SK-MEL-5 (cell line): ENCODE measurements at places on chromosomes 5 and 9.
A peak's percentile ranks its signal among the peaks of the same experiment; 100 is the strongest.

DNA sequence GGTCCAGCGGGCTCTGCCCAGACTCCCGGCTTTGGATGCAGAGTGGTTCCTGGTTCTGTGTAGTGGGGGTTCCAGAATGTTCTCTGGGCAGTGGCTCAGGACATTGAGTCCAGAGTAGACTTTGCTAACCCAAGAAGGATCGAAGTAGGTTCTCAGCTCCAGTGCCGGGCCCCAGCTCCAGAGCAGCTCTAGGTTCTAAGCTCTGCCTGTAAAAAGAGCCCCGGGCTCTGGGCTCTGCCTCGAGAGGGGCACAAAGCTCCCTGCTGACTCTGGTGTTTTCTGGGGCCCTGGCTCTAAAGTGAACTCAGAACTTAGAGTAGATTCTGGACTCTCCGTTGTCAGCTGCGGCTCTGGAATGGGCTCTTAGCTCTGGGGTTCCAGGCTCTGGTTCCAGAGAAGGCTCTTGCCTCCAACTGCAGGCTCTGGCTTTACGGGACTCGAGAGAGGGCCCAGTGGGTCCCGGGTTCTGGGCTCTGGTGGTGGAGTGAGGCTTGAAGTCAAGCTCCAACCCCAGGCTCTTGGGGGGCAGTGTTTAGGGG, 414 bp downstream of the WDR38 start:
- DNase-seq, result no peak

GRCh38 chr5:174920906-174921550, 196.6 kb downstream of the MSX2 start:
- no peak for DNase-seq

DNA sequence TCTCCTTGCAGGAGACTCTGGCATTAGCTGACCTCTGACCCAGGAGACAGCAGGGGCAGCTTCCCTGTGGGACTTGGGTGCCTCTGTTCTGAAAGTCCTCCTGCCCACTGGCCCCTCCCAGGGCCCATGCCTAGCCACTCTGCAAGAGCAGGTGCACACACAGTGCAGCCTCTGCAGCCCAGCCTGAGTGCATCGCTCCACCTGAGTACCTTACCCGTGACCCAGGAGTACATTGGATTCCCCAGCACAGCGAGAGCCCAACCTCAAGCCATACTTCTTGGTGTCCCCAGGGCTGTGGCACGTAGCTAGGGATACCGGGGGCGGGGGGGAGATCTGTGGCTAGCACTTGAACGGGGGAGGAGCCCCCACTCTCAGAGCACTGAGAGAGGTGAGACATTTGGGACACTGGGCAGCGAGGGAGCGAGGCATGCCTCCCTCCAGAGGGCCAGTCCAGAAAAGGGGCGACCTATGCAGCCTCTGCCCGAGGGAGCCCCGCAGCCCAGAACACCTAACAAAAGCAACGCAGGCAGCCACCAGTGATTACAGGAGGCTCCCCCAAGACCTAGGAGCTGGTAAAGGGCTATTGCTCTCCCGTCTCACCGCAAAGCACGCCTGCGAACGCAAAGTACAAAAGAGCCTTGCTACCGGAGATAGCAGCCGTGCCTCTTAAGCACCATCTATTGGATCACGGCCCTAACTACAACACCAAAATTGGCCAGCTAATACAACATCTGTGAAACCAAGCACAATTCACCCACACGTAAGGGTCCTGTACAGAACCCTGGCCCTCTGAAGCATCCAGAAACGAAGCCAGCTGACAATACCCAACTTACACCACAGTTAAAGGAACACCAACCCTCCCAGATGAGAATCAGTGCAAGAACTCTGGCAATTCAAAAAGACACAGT, 826 bp upstream of the PRDM9 start:
- DNase-seq, result peak; percentile 82

DNA sequence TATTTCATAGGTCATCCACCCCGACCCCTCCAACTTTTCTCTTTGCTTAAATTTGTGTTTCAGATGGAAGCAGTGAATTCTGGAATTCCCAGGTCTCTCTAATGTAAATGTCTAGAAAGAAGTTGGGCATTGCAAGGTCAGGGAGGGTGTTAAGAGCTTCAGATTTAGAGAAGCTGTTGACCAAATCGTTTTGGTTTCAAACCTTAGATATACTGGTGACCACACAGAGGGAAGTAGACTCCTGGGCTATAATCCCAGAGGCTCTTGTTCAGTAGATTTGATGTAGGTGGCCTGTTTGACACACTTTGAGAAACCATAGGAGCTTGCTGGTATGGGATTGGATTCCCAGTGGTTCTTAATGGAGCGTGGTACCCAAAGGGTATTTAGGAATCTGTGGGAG, 137.3 kb upstream of the KLF9 start:
- no peak for DNase-seq

DNA sequence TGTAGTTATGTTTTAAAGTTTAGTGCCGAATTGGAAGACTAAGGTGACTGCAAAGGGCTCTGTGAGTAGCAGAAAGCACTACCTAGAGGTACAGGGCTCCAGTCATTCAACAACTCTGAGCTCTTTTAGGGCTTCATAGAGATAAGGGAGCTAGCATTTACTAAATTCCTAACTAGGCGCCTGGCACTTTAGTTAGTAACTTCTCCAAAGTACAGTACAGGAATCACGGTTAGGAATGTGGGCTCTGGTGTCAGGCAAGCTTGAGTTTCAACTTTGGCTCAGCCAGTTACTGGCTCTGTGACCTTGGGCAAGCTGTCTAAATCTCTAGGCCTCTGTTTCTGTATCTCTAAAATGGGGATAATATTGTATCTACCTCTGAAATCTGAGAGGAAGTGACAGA, 115.3 kb downstream of the SLIT3 start:
- no peak for DNase-seq

DNA sequence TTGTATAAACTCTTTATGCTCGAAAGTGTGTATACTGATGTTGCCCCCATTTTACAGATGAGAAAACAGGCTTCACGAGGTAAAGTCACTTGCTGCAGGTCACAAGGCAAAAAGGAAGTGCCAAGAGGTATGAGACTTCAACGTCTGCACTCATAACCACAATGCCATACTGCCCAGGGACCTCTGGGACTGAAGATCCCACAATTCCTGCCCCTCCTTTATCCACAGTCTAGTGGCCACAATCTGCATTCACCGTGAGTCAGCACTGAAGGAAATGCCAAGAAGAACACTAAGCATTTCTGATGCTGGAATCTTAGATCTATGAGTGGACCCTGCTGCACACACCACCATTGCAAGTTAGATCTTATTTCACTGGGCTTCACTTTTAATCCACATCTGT, 37.3 kb downstream of the MED27 start:
- peak; percentile 56 for DNase-seq

DNA sequence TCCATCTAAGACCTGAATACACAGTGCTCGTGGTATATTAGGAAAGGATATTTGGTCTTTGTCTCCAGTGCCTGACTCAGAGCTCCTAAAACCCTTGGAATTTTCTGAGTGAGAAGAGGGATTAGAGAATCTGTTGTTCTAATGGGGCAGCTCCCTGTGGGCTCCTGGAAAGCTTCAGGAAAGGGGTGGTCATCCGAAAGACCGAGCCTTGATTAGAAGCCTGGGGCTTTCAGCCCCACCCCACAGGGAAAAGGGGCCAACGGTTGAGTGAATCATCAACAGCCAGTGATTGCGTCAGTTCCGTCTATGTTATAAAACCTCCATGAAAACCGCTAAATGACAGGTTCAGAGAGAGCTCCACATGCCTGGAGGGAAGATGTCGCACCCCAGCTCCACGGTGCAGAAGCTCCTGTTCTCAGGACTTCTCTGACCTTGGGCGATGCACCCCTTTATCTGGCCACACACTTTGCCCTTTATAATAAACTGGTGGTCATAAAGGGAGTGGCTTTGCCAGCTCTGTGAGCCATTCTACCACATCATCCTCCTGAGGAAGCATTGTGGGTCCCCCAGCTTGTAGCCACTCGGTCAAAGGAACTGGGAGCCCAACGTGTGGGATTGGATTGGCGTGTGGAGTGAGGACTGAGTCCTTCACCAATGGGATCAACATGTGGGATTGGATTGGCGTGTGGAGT, 71.0 kb upstream of the ICE1 start:
- DNase-seq, result peak; percentile 89

GRCh38 chr5:55903121-55903701, 52.1 kb downstream of the IL31RA start:
- DNase-seq, result no peak

DNA sequence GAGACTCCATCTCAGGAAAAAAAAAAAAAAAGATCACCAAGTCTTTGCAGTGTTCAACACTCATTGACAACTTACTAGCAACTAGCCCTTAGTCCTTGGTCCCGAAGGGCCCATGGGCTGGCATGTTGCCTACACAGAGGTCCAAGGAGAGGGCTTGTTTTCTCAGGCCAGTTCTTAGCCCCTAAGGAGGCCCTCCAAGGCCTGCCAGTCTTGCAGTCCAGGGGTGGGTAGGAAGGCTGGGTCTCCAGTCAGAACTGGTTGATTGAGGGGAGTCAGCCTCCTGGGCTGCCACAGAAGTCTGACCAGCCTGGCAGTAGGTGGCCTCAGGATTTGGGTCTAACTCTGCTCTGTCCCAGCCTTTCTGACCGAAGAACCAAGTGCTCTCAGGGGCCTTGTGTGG, 32.7 kb downstream of the IER5L start:
- DNase-seq, result no peak

GRCh38 chr5:113510836-113511451, 2.5 kb upstream of the YTHDC2 start:
- DNase-seq, result peak; percentile 75

DNA sequence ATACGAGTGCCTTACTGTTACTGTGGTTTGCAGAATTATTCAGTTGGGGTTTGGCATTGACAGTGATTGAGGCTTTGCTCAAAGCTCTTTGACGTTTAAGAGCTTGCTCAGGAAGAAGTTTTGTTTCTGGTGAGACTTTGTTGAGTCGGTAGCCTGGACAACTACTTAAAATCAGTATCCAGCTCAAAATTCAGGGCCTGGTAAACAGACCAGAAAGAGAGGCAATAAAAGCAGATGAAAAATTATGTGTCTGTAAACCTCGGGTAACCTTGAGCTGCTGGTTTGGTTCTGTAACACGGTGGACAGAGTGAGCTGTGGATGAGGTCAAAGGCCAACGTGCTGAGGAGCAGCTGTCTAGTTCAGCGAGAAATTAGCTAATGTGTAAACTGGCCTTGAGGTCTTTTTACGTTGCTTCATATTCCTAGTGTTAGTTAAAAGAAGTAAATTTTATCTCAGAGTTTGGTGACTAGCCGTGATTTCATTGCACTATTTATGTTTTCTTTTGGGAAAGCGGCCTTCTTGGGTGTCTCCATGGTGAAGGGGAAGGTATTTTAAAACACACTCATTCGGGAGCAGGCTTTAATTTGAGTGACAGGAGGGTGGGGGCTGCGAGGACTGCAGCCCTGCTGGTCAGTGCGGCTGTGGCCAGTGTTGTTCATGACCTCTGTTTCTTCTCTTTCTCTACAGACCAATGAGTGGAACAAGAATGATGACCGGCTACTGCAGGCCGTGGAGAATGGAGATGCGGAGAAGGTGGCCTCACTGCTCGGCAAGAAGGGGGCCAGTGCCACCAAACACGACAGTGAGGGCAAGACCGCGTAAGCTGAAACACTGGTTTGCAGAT, 82.0 kb upstream of the TTC23L start:
- DNase-seq, result no peak

GRCh38 chr9:130051855-130052254, 1.9 kb upstream of the GPR107 start:
- DNase-seq, result no peak
